Stimulated activated naive CD4-positive, alpha-beta T cell (primary cell): ENCODE measurements at places on chromosomes 7 and 10.

DNA sequence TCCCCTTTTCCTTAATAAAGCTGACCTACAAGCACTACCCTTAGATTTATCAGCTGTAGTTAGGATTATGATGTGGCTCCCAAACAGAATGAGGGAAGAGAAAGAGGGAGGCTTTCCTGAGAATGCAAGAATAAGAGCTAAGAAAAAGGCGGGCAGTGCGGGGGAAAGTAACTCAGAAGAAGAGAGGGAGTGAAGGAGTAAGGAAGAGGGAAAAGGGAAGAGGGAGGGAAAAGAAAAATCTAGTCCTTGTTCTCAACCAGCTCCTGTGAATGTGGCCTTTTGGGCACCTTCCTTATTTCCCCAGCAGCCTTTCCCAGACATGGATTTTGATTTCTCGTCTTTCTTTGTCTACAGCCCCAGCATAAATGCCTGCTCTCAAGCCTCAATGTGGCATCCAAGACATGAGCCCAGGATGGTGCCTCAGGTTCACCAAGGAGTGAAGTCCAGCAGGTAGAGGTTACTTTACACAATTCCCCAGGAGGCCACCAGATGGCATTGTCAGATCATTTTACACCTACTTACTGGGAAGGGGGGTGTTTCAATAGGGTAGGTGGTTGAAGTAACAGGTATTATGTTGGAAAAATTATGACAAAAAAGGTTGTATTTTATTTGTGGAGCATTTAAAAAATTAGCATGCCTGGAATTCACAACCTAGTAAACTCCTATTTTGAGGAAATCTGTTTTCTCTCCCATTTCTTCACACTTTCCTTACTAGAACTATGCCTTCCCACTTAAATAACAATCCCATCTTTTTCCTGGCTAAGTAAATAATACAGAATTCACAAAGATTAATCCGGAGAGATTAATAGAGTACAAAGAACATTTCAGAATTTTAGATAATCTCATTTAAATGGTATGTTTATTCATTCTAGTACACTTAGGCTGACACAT, 106.5 kb downstream of the HTR7 start:
- no peak for DNase-seq

DNA sequence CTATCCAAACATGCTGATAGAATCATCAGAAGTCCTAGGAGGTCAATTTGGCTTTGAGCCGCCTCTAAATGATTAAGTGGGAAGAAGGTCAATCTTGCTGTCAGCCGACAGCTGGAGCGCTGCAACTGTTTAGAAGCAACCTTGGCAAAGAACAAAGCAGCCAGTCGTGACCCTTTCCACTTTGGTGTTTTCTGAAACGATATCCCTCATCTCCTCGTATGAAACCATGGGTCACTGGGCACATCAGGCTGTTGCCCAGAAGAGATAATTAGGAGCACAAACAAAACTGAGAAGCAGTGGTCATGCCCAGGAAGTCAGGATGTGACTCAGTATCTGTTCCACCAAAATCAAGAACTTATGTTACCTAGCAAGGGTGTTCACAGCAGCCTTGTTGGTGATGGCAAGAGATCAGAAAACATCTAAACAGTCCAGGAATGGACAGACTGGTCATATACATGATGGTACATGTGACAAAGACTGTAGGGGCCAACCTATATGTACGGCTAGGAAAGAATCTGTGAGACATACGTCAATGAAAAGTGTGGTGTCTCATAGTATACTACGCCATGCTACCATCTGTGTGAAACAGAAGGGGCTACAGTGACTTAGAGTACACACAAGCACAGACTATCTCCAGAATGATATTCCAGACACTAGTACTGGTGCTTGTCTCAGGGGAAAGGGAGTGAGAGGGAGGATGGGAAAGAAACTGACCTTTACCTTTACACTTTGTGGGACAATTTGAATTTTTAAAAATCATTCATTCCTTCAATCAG, 22.4 kb downstream of the STN1 start:
- no peak for DNase-seq

- DNase-seq = no peak
Observed at GRCh38 chr10:128070161-128070560, 56.1 kb downstream of the MKI67 start.

- no peak for DNase-seq
Observed at GRCh38 chr7:138564365-138564764, 104.3 kb downstream of the TRIM24 start.

- no peak for DNase-seq
Observed at GRCh38 chr7:123190109-123190831, 9.5 kb downstream of the SLC13A1 start.

DNA sequence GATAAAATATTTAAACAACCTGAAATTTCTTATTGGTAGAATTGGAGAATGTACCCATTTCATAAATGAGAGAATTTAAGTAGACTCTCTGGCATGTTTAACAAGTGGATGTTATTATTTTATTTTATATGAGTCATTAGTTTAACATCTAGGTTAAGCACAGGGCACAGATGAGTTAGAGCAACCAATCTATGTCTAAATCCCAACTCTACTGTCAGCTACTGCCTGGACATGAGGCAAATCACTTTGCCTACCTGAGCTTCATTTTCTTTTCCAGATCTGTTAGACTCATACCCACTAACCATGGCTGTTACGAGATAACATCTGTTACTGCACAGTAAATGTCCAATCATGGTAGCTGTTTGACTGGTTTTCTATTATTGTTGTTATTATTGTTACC, 251.1 kb downstream of the INHBA start:
- no peak for DNase-seq

GRCh38 chr10:18647945-18648344, 3.4 kb downstream of the NSUN6 start:
- DNase-seq = no peak

DNA sequence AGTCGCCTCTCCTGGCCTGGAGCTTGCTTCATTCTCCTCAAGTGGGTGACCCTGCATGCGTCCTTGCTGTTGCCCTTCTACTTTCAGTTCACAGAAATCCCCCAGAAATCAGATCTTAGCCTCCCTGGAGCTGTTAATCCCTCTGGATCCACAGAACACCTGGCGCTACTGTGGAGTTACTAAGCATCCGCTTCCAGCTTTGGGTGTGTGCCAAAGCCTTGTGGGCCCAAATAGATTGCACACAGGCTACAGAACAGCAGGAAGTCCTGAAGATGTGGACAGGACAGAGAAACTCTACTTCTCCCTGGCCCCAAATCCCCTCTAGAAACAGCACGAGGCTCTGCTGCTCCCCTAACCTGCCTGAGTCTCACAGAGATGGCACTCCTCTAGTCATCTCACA, 36.6 kb upstream of the PDLIM1 start:
- no peak for DNase-seq

GRCh38 chr7:73704640-73705550, 14.6 kb downstream of the STX1A start:
- DNase-seq = no peak
